ENCODE measurements at places on chromosomes 6 and 20.

- no peak for DNase-seq
Measured at GRCh38 chr20:62893700-62894099, 32.1 kb upstream of the TCFL5 start.

DNA sequence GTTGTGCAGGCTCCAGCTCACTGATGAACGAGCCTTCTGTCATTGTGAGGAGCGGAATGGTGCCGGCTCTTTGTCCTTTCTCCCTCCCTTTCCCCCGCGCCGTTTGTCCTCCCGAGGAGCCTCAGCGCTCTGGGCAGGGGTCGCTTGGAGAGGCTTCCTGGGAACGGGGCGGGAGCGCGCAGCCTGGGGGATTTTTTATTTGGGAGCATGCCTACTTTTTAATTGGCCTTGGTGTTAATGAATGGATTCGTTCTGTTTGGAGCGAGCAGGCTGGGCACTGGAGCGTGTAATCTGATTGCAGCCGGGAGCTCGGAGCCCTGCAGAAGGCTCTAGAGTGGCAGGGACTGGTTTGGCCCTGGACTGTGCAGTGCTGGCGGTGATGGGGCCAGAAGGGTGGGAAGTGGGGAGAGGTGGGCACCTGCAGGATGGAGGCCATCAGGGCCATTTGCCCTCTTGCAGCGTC lies 118.8 kb downstream of the CDH4 start:
- no peak for DNase-seq

- no peak for DNase-seq
Measured at GRCh38 chr20:57749869-57750268, 40.1 kb upstream of the PMEPA1 start.

GRCh38 chr6:144149558-144149893 lies 791 bp upstream of the STX11 start:
- no peak for DNase-seq

- DNase-seq, result no peak
Measured at GRCh38 chr20:12207875-12208274, 290.2 kb downstream of the BTBD3 start.

- DNase-seq, result no peak
Measured at GRCh38 chr6:105867821-105868220, 218.3 kb upstream of the PRDM1 start.

GRCh38 chr20:44832724-44833123 lies 22.4 kb upstream of the RIMS4 start:
- DNase-seq, result no peak

- no peak for DNase-seq
Measured at GRCh38 chr6:41306187-41306854, 19.8 kb upstream of the TREM1 start.
